ENCODE measurements at places on chromosomes 7 and 10.

DNA sequence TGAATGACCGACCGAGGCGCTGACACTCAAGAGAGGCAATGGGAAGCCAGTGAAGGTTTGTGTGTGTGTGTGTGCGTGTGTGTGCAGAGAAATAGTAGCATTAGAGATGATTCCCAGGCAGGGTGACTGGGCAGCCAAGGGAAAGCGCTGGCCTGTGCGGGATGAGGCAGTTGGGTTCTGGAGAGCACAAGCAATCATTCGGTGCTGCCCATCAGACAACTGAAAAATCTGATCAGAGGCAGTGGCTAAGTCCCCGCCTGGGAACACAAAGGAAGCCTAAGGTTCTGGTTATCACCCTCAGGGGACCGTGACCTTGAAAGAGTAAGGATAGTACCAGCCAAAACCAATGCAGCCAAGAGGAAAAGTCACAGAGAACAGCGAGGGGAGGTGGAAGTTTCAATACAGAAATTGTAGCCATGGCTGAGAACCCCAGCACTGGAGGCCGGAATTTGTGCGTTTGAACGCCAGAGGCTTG, 868 bp upstream of the PDCD4 start:
- DNase-seq: no peak

DNA sequence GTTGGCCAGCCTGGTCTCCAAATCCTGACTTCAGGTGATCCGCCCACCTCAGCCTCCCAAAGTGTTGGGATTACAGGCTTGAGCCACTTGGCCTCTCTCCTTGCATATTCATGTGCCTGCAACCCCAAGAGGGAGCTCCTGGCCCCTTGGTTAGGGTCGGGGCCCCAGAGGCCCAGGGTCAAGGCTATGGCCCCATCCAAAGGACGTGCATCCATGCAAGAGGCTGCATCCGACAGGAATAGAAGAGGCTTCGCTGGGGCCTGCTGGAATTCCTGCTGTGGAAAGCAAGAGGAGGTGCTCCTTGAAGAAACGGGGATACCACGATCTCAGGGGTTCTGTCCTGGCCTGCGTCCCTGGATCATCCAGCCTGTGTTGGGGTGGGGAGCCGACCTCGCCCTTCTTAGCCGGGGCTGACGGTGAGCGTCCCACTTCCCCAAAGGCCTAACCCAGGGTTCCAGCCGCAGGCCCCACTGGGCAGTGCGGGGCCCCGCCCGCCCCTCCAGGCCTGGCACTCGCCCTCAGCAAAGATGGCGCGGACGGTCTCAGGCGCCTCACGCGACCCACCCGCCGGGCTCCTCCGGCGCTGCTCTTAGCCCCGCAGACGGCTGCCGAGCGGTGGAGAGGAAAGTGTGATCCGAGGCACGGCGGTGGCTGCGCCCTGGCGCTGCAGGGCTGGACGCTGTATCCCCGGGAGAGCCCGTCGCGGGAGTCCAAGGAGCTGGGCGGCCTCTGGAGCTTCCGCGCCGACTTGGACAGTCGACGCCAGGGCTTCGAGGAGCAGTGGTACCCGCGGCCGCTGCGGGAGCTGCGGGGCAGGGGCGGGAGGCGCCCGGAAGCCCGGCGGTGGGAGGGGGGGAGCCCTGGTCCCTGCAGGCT, 54.7 kb downstream of the ZNF727 start:
- no peak for DNase-seq

DNA sequence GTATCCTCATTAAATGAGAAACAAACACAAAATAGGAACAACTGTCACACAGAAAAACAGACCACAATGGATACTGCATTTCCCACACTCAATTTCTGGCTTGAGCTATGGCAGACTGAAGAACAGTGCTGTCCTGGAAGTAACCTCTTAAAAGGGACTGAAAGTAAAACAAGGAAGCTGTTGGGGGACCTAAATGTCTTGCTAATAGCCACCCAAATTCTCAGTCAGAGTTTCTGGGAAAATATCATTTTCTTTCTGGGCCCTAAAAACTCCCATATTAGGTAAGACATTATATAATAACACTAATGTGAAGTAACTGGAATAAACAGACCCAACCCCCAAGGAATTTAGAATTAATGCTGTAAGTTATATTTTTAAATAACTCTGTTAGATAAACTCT, 80.9 kb upstream of the TFEC start:
- no peak for DNase-seq

DNA sequence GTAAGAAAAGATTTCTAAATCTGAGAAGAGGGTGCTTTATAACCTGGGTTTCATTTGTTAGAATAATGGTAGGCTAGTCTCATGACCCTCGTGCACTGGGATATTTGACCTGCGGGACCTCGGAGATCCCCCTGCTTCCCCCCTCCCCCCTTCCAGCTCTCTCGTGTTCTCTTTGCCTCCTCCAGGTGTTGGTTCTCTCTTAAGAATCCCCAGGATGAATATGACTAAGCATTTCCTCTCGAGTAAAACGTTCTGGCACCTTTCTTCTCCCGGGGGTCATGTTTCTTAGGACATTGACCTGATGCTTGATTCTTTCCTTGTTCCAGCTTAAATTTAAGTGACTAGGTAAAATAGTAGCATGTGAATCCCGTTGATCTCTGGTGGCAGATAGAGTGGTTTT, 71.2 kb downstream of the SHH start:
- no peak for DNase-seq

DNA sequence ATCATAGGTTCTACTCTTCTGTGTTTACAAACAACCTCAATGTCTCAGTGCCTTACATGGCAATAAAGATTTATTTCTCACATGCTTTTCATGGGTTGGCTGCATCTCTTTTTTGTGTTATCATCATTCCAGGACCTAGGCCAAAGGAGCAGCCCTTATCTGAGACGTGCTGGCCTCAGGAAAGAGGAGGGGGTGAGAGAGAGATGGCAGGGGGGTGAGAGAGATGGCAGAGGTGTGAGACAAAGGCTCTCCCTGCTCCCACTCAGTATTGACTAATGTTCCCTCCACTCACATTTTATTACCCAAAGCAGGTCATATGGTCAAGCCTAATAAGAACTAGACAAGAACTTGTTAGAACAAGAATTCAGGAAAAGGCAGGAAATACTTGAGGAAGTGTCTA, 120.1 kb upstream of the PRR15 start:
- DNase-seq: no peak

DNA sequence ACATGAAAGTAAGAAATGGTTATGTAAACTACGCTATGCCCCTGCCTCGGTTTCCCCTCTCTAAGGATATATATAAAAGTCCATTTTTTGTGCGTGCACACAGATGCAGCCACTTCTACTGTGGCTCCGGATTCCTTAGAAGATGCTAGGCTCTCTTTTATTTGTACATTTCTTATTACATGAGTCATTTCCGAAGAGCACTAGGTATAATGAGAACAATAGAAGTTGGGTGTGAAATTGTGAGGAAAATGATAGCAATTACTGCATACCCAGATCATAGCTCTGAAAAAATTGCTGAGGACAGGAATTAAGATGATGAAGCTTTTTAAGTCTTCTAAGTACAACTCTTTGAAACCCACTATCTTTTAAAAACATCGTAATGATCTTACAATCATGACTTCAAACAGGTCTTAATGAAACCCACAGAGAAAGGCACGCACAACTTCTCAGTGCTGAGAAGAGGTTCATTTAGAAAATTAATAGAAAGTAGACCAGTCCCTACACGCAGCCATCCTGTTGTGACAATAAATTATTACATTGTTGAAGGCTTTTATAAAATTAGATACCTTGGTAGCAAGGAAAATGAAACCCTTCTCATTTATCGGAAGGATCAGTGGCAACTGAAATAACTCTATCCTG, 96.2 kb upstream of the FGFR2 start:
- no peak for DNase-seq

DNA sequence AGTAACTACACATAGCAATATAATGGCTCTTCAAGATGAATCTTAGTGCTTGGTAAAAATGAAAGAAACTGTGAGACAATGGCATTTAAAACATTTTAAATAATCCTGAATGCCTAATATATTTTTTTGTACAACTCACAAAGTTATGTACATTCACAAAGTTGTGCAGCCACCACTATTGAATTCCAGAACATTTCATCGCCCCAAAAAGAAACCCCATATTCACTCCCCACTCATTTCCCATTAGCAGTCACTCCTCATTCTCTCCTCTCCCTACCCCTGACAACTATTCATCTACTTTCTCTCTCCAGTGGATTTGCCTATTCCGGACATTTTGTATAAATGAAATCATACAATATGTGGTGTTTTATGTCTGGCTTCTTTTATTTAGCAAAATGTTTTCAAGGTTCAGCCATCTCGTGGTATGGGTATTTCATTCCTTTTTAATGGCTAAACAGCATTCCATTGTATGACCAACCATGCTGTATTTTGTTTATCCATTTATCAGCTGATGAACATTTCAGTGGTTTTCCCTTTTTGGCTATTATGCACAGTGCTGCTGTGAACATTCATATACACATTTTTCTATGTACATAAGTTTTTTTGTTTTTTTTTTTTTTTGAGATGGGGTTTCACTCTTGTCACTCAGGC, 34.7 kb downstream of the ENTPD7 start:
- no peak for DNase-seq

DNA sequence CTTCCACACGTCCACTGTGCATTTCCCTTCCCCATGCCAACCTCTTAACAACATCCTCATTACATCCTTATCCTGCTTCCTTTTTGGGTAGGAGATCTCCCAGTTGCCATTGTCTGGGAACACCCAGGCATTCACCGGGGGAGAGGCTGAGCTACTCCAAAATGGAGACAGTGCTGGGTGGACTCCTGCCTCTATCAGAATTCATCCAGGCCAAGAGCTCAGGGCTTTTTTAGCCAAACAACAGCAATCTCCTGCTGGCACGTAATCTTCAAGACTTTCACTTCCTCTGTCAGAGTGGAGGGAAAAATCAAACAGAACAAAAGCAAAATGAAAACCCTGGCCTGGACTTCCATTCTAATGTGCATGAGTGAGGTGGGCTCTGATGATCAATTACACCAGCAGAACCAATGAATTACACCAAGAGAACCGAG, 245.0 kb downstream of the PRPF18 start:
- DNase-seq: no peak

- no peak for DNase-seq
Observed at GRCh38 chr7:124085179-124085578, 52.3 kb upstream of the TMEM229A start.

- DNase-seq: no peak
Observed at GRCh38 chr7:138581065-138581464, 120.1 kb downstream of the SVOPL start.

- no peak for DNase-seq
Observed at GRCh38 chr10:88899886-88900285, 19.8 kb downstream of the STAMBPL1 start.

DNA sequence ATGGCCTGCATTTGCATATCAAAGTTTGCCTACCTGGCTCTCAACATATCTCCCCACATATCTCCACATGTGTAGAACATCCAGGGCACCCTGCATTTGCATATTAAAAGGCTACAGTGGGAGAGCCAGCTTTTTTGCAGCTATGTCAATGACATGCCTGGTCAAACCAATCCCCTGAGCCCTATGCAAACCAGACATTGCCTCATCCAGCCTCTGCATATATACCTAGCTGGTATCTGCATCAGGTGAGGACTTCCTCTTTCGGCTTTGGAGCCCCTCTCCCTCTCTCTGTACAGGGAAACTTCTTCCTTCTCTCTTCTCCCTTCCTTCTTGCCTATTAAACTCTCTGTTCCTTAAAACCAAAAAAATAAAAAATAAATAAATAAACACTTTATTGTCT, 142.7 kb upstream of the STEAP4 start:
- no peak for DNase-seq

GRCh38 chr7:74404741-74405140, 49.0 kb upstream of the GTF2IRD1 start:
- no peak for DNase-seq

GRCh38 chr10:15253951-15254807, 85.7 kb upstream of the NMT2 start:
- DNase-seq: no peak

- no peak for DNase-seq
Observed at GRCh38 chr10:61655335-61655851, 7.3 kb upstream of the CABCOCO1 start.

DNA sequence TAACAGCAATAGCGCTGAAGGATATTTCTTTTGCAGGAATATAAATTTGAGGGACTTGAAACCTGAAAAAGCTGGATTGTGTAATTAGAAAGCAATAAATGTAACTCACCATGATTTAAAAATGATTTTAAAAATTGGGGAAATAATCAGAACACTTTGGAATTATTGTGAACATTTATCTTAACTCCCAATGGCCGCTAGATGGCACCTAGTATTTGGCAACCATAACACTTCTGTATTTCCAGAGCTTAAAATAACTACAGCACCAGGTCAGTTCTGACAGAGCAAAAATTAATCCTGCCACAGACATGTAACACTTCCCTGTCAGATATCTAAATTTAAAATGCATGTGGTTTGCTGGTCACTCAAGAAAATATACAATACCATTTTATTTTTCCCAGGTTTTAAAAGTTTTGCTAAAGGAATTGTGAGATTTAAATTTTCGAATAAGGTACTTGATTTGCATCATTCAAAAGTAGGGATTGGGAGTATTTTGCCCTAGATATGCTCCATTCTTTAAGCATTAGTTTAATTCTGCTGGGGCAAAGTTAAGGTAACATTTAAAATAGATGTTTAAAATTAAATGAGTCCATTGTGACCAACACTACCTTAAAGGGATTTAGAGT, 144.5 kb downstream of the PPP1R3A start:
- no peak for DNase-seq

DNA sequence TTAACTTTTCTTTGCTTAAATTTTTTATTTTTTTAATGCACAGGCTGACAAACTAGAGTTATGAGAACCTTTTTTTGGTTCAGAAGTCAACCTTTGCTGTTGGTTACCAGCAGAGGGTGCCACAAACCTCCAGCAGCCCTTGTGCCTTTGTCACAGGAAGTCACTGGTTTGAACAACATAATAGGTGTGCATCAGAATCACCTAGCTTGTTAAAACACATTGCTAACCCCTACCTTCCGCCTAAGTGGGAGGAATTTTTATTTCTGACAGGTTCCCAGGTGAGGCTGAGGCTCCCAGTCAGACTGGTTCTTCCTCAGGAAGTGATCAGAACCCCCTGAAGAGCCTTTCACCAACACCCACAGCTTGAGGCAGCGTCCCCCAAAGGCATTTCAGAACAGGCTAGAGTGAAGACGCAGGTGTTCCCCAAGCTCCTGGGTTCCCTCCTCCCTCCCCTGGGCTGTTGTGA, 22.6 kb upstream of the VDAC2 start:
- peak; percentile 53 for DNase-seq

- DNase-seq: no peak
Observed at GRCh38 chr10:75655791-75656451, 224.5 kb downstream of the LRMDA start.
